ENCODE measurements at places on chromosomes 13 and 19.
A peak's percentile ranks its signal among the peaks of the same experiment; 100 is the strongest.

DNA sequence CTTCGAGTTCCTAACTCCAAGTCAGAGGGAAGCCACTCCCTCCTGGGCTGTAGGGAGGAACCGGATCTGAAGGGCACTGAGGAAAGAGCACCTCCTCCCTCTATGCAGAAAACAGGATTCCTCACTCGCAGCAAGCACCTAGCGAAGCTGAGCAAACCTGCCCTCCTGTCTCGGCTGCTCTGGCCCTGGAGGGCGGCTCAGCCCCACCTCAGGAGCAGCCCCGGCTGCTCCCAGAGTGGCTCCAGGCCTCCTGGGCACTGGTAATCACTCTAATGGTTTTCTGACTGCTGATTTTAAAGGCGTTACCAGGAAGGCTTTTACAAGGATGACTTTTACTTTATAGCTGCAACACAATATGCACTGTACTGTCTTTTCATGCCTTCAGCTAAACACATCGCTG, 312.5 kb downstream of the TEX29 start:
- DNase-seq, result no peak

DNA sequence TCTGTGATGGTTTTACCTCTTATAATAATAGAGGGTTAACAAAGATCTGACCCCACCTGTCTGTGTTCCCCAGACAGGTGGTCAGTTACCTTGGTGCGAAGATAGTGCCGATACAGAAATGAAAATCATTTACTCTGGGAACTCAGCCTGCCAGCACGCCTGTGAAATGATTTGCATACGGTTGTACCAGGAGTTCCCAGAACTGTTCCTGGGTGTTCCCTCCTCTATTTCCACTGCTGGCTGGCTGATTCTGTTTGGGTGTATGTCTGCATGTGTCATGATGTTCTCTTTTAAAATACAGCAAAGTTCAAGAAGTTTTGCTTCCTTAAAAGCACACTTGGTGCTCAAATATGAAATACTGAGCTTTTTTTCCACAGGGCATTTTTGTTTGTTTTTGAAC, 527.1 kb downstream of the FGF9 start:
- no peak for DNase-seq

DNA sequence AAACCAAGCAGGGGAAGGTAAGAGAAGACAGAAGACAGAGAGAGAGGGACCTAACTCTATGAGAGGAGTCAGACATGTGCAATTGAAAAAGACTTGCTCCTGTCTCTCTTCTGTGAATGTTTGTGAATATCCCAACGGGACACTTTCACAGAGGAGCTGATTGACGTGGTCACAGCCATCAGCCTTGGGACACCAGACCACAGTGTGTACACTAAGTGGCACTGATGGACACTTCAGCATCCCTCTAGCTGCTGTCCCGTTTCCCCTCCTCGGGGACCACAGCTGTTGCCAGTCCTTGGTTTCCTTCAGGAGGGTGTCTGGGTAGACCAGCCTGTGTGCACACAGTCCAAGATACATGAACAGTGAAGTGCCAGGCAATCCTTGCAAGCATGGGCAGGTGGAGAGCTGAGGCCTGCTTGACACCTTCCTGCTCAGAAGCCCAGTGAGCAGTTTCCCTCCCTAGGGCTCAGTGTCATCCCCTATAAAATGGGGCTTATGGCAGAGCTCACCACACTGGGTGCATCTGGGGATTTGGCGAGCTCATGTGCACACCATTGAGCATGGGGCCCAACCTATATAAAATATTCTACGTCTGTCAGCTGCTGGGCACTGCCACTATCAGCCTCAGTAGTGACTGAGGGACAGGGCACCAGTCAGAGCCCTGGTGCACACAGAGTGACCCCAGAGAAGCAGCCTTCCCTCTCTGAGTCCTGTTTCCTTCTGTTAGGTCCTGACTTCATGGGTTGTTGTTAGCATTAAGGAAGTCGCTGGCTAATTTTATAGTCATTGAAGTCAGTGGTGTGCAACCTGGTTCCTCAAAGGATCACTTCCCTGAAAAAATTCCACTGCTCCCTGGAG, 4.3 kb upstream of the USF2 start:
- no peak for DNase-seq

- DNase-seq, result peak; percentile 27
Measured at GRCh38 chr13:33015791-33016323, 366 bp upstream of the KL start.

DNA sequence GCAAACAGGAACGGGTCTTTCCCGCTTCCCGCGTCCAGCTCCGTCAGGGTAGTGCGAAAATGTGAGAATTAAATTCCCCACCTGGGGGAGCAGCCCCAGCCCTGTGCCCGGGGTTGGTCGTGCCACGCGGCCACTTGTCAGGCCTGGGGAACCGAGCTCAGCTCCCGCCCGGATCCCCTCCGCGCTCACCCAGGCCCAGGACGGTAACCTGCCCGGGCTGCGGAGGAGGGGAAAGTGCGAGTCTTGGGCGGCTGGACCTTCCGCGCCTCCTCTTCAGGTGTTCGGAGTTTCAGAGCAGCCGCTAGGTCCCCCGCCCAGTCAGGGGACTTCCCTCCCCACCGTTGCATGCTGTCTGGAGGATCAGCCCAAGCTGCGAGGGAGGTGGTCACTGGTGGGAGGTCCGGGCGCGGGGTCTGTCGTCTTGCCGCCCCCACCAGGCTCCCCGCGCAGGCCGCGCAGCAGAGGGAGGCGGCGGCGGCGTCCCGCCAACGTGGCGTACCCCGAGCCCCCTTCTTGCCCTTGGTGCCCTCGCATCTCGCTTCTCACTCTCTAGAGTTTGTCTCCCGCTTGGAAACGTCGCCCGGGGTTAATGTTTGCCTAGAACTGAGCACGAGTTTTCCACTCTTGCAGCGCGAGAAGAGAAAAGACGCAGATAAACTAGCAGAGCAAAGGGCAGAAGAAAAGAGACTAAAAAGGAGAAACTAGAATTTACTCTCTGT, 8.1 kb downstream of the URAD start:
- DNase-seq, result no peak

- DNase-seq, result peak; percentile 34
Measured at GRCh38 chr19:39372941-39373340, 18.0 kb downstream of the PAF1 start.

- peak; percentile 64 for DNase-seq
Measured at GRCh38 chr13:99307247-99307646, at the start of gene GPR183. Gene GPR183 (minus strand): TSS chr13:99307399. CDS start chr13:99296145, 11,254 bp downstream.

DNA sequence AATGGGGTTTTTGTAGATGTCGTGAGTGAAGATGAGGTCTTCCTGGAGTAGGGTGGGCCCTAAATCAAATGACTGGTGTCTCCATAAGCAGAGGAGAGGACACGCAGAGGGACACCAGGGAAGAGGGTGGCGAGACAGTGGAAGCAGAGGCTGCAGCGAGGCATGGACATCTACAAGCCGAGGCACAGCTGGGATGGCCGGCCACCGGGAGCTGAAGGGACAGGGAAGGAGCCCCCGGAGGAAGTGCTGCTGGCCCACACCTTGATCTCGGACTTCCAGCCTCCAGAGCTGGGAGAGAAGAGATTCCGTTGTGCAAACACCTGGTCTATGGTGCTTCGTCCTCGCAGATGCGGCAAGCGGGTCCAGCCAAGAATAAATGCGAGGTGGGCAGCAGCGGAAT, 84.5 kb downstream of the ANKRD10 start:
- DNase-seq, result no peak

- DNase-seq, result peak; percentile 89
Measured at GRCh38 chr13:46126552-46127357, 21.9 kb upstream of the CPB2 start.

DNA sequence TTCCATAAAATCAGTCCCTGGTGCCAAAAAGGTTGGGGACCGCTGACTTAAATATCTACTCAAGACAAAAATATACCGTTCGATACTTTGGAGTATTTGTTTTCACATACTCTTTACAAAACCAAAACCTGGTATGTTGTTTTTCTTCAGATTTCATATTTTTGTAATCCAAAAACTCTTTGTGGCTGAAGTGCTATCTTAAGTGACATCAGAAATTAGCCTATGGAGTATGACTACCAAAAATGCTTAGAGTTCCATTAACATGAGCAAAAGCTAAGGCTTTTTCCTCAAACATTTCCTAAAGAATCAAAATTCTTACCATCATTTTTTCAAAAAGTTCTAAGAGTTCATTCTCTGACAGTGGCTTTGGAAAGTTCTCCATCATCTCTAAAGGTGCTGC, 52.0 kb downstream of the DIAPH3 start:
- DNase-seq, result no peak

GRCh38 chr13:108227651-108228272, 9.6 kb downstream of the ABHD13 start:
- DNase-seq, result peak; percentile 71

- no peak for DNase-seq
Measured at GRCh38 chr19:19033176-19033425, 216 bp downstream of the SUGP2 start.

DNA sequence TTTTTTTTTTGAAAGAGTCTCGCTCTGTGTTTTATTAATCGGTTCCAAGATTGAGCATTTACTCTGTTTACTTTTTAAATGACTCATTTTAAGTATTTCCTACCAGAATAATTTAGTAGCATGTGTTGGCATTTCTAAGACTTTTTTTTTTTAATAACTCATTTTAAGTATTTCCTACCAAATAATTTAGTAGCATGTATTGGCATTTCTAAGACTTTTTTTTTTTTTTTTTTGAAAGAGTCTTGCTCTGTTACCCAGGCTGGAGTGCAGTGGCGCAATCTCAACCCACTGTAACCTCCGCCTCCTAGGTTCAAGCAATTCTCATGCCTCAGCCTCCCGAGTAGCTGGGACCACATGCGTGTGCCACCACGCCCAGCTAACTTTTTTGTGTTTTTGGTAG, 13.1 kb downstream of the SETDB2 start:
- DNase-seq, result peak; percentile 26

- no peak for DNase-seq
Measured at GRCh38 chr19:35008891-35009341, 8.8 kb downstream of the GRAMD1A start.

Data from dermis blood vessel endothelial cell (primary cell).